Chondrocyte (in vitro differentiated cells): ENCODE measurements at places on chromosomes 1 and 21. TPM values are rescaled to one million over a fixed set of nuclear protein-coding genes. Genes with fewer than 3 reads are reported as not detected.
A peak's percentile ranks its signal among the peaks of the same experiment; 100 is the strongest.

DNA sequence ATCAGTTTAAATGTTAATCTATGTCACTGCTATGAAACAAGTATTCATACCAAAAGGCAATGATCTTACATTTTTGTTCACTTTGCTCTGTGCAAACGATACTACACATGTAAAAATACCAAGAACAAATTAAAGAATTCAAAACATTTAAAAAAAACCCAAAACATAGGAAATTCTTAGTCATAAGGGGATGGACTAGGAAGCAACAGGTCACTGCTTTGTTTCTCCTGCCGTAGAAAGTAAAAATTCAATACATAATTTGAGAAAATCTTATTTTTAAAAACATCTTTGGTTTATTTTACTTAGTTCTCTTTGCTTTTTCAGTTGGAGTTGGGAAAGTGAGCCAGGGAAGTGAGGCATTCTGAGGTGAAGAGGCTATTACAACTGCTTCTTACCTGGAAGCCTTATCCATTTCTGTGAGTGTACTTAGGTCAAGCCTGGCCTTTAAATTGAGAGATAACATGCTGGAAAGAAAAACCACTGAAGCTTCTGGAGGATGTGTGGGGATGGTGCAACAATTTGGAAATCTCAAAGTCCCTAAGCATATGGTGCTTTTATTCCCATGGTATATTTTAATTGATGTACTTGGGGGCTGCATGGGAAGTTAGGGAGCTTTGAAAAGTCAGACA, 183.5 kb downstream of the CDC42BPA start:
- H3K27ac ChIP-seq = peak overlapping the region; percentile 89
- DNase-seq = no peak
- H3K27me3 ChIP-seq = no peaks in the 10 kb centered on the region
- H3K4me3 ChIP-seq = no peak overlapping the region
- H3K4me1 ChIP-seq = peaks cover 56% of the 10 kb centered on the region

GRCh38 chr21:45299026-45299863, 11.6 kb upstream of the POFUT2 start:
- DNase-seq = peak; percentile 67
- H3K27ac ChIP-seq = peak overlapping the region; percentile 96
- peaks cover 3% of the 10 kb centered on the region for H3K36me3 ChIP-seq
- H3K4me1 ChIP-seq = peaks cover 74% of the 10 kb centered on the region

CRB1 gene
- total RNA-seq = not detected in 3 replicates

DNA sequence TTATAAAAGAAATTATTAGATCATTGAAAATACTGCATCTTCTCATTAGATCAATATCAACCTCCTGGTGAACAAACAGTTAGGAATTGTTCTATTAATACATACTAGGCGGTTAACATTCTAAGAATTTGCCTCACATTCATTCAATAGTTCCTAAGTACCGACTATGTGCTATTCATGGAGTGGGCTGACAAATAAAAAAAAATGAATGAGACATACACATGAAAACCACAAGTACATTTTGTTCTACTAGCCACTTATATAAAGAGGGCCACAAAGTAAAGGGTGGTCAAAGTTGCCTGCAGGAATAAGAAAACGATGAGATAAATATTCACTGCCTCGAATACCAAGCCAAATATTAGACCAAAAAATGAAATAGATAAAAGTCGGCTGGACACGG, 294.4 kb downstream of the SDCCAG8 start:
- H3K27me3 ChIP-seq = no peaks in the 10 kb centered on the region
- no peak overlapping the region for H3K27ac ChIP-seq
- DNase-seq = no peak
- H3K4me3 ChIP-seq = no peak overlapping the region

GRCh38 chr21:25313829-25314228, 293.5 kb downstream of the MRPL39 start:
- no peaks in the 10 kb centered on the region for H3K36me3 ChIP-seq
- H3K4me1 ChIP-seq = no peaks in the 10 kb centered on the region
- H3K27me3 ChIP-seq = no peaks in the 10 kb centered on the region
- H3K27ac ChIP-seq = no peak overlapping the region
- H3K4me3 ChIP-seq = no peak overlapping the region

DNA sequence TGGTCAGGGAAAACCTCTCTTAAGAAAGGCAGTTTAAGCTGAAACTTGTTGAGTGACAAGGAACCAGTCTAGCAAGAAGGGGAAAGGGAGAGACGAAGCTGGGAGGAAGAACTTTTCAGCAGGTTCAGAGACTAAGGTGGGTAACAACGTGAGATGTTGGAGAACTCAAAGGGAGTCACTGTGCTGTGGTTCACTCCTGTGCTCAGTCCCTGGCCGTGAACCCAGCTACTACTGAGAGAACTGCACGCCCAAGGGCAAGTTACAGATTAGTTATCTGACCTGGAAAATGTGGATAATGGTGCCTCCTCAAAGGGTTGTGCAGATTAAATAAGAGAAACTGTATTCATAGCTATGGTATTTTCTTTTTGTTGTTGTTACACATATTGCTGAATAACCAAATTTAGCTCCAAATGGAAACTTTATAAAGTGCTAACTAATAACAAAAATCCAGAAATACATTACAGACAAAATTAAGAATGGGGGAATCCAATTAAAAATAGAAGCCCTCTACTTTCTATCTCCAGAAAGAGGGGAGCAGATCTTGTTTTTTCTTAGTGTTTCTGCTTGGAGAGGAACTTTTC, 2.9 kb downstream of the ZBTB40 start:
- H3K4me1 ChIP-seq = peaks cover 43% of the 10 kb centered on the region
- H3K27ac ChIP-seq = peak overlapping the region; percentile 52
- no peaks in the 10 kb centered on the region for H3K36me3 ChIP-seq
- H3K27me3 ChIP-seq = no peaks in the 10 kb centered on the region

SSU72 gene
- 99.7 to 129 TPM (median 100 TPM) in 3 replicates for total RNA-seq

- H3K36me3 ChIP-seq = no peaks in the 10 kb centered on the region
- peaks cover 11% of the 10 kb centered on the region for H3K4me1 ChIP-seq
- H3K27me3 ChIP-seq = no peaks in the 10 kb centered on the region
- H3K4me3 ChIP-seq = peak overlapping the region; percentile 91
- H3K27ac ChIP-seq = peak overlapping the region; percentile 83
- no peak for DNase-seq
These were observed 1.1 kb downstream of the AGTRAP start for GRCh38 chr1:11736746-11737639.

MAGOH gene
- 27.2 to 32.6 TPM (median 29.0 TPM) in 3 replicates for total RNA-seq

C1orf94 gene
- not detected in 3 replicates for total RNA-seq

WNT2B gene
- total RNA-seq = 2.8 to 6.0 TPM (median 6.0 TPM) in 3 replicates

DNA sequence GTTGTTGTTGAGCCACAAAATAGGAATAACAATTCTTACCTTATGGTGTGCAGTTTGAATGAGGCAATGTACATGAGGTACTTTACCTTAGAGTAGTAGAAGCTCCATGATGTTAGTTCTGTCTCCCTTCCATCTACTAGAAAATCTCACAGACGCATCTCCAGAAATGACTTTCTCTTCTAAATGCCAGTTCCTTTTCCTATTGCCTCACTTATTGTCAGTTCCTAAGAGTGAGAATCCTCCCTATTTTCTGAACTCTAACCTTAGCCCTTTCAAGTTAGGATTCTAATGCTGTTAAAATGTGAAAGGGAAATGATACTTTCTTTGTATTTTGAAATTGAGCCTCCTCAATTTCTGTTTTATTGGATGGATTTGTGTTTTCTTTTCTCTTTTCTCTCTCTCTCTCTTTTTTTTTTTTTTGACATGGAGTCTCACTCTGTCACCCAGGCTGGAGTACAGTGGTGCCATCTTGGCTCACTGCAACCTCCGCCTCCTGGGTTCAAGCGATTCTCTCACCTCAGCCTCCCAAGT, 18.6 kb upstream of the MAPKAPK2 start:
- no peaks in the 10 kb centered on the region for H3K36me3 ChIP-seq
- H3K27me3 ChIP-seq = peaks cover 55% of the 10 kb centered on the region
- peaks cover 3% of the 10 kb centered on the region for H3K4me1 ChIP-seq
- H3K4me3 ChIP-seq = no peak overlapping the region

GRCh38 chr1:37400466-37401225, 73.7 kb upstream of the ZC3H12A start:
- H3K27ac ChIP-seq = no peak overlapping the region
- H3K36me3 ChIP-seq = no peaks in the 10 kb centered on the region
- no peak overlapping the region for H3K4me3 ChIP-seq
- no peaks in the 10 kb centered on the region for H3K4me1 ChIP-seq
- DNase-seq = no peak

DMBX1 gene
- not detected in 3 replicates for total RNA-seq

GRCh38 chr1:115830963-115831362, 10.0 kb downstream of the NHLH2 start:
- no peak overlapping the region for H3K27ac ChIP-seq
- DNase-seq = no peak
- no peaks in the 10 kb centered on the region for H3K36me3 ChIP-seq
- peaks cover 11% of the 10 kb centered on the region for H3K4me1 ChIP-seq

KRTAP11-1 gene
- total RNA-seq = not detected in 3 replicates

DNA sequence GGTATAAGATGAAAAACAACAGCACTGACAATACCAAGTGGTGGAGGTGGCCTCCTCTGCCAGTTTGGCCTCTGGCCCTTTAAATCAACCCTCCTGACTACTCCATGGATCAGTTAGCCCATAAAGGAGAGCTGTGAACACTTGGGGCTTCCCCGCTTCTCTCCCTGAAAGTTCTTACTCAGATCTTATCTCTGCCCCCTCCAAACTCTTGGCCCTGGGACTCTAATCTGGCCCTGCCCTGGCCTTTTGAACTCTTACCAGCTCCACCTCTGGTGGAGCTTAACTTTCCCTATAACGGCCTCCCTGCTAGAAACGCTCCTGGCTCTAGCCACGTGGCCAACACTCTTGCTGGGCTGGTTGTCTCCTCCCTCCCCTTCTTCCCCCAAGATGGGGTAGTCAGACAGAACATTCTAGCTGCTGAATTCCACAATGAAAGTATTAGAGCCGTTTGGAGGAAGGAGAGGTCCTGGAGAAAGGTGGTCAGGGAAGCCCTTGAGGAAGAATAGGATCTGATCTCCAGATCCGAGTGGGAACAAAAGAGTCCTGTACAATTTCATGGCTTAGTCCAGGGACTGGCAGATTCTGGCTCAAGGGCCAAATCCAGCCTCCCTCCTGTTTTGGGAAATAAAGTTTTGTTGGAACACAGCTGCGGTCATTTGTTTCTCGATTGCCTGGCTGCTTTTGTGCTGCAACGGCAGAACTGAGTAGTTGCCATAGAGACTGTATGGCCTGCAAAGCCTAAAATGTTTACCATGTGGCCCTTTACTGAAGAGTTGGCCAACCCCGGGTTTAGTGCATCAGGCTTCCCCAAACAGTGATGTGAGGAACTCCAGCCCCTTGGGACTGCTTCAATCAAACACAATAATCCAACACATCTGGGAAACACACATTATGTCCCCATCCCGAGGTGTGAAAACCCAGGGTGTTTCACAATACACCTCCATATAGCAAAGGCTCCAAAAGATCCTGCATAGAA, 9.5 kb upstream of the PIGR start:
- no peak for DNase-seq
- H3K27me3 ChIP-seq = peaks cover 15% of the 10 kb centered on the region
- H3K36me3 ChIP-seq = no peaks in the 10 kb centered on the region
- H3K4me3 ChIP-seq = no peak overlapping the region
- H3K27ac ChIP-seq = no peak overlapping the region
- no peaks in the 10 kb centered on the region for H3K4me1 ChIP-seq

DNA sequence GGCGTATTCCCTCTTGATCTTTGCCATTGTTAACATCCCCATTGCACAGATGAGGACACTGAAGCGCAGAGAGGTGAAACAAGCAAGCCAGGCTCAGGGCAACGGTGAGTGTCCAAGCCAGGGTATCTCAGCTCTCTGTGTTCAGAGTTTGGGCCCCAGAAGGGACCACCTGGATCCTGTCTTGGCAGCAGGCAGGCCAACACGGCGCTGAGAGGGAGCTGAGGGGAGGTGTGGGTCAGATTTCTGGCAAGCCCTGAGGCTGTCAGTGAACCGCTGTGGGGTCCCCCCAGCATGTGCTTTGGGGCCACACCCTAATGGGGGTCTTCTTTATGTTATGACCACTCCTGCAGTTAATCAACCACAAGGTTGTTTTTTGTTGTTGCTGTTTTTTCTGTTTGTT, 23.1 kb downstream of the NEK2 start:
- H3K36me3 ChIP-seq = no peaks in the 10 kb centered on the region
- peak; percentile 61 for DNase-seq
- H3K27ac ChIP-seq = no peak overlapping the region

- H3K36me3 ChIP-seq = no peaks in the 10 kb centered on the region
- peak overlapping the region; percentile 65 for H3K27ac ChIP-seq
- no peak for DNase-seq
- peaks cover 2% of the 10 kb centered on the region for H3K27me3 ChIP-seq
These were observed 180.0 kb downstream of the ETS2 start for GRCh38 chr21:38985568-38986378.

- no peak overlapping the region for H3K4me3 ChIP-seq
- H3K4me1 ChIP-seq = peaks cover 76% of the 10 kb centered on the region
- no peaks in the 10 kb centered on the region for H3K27me3 ChIP-seq
- no peak overlapping the region for H3K27ac ChIP-seq
These were observed 214.5 kb upstream of the UBE2U start for GRCh38 chr1:63988941-63989340.
